ENCODE measurements at places on chromosomes 2 and 18.

GRCh38 chr18:37385846-37386778, 179.5 kb downstream of the CELF4 start:
- peak; percentile 45 for DNase-seq

DNA sequence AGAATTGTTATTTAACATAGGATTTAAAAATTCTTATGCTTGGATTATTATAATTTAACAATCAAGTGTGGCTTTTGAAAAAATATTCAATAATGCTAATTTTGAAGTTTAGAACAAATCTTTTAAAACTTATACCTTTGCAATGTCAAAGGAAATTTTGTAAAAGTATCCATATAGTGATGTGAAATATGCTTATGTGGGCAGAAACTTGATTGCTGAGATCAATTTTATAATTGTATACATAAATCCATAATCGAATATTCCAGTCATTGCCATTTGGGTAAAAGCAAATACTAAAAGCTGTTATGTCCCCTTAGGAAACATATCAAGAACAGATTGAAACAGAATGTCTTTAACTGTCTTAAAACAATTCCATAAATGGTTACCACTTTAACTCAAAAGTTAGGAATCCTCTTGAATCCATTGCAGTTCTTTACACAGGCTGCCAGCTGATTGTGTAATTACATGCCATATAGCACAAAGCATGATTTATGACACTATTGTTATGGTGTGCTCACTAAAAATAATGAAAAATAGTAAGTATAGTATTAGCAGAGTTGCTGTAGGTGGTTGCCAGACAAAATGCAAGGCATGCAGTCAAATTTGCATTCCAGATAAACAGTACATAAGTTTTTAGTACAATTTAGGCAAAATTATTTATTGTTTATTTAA, 24.2 kb downstream of the PLCL1 start:
- DNase-seq = no peak

GRCh38 chr2:29940706-29941105, 19.3 kb upstream of the ALK start:
- no peak for DNase-seq

DNA sequence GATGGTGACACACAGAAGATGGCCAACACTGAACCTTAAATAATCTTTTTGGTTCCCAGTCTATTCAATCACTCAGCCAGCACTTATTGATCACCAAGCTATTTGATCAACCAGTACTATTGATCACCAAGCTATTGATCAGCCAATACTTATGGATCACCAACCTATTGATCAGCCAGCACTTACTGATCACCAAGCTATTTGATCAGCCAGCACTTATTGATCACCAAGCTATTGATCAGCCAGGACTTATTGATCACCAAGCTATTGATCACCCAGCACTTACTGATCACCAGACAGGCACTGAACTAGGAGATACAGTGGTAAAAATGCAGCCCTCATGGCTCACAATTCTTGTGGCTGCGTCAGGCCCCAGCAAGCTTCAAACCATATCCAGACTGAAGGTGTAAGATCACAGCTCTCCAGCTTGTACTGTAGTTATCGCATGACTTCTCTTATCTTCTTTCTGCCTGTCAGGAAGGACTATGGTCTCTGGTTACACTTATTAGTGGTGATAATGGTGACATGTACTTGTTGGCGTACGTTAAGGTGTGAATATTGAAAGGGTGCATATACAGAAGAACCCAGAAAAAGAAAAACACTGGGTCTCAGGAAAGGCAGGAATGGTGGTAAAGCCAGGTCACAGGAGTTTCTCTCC, 18.4 kb upstream of the B3GNT2 start:
- DNase-seq = no peak

- DNase-seq = peak; percentile 41
Observed at GRCh38 chr2:35973132-35973736, 382.3 kb upstream of the CRIM1 start.

GRCh38 chr2:208046686-208047085, 21.4 kb upstream of the PLEKHM3 start:
- no peak for DNase-seq

DNA sequence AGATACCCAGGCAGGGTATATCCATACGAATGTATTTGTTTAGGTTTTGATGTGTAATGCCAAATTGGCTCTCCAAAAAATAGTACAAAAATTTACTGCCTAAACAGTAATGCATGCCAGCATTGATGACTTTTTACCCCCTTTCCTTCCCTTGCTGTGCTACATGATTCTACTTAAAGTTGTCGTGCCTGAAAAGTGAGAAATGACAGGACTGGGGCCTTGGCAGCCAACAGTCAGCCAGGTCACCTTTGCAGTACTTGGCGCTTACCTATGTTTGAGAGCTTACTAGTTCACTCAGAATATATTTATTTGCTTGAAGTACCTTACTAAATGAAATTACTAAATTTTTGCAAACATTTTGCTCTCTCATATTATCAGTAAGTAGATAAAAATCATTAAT, 1329.1 kb downstream of the DPP10 start:
- DNase-seq = no peak

DNA sequence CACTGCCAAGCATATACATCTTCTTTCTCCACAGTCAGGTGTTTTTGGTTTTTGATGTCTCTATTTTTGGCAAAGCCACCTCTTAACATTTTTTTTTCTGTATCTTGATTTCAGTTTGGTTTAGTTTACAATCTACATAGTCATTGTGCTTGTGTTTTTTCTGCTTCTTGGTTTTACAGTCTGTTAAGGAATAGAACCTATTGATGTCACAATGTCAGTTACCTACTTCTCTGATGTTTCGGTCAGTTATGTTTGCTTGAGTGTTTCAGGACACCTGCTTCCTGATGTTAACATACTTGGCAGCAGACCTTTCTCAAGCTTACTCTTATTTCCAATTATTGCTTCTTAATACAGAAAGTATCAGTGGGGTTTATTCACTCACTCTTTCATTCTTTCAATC, 253.3 kb downstream of the SPAG16 start:
- DNase-seq = no peak

GRCh38 chr18:43587538-43588153, 310.4 kb upstream of the SYT4 start:
- peak; percentile 14 for DNase-seq
